RWPE2 (cell line): ENCODE measurements at places on chromosomes 13 and 19.

GRCh38 chr19:18287836-18288772 lies 6.7 kb upstream of the JUND start:
- DNase-seq = no peak
- no peaks in the 10 kb centered on the region for H3K27me3 ChIP-seq
- H3K4me3 ChIP-seq = no peak overlapping the region
- H3K36me3 ChIP-seq = no peaks in the 10 kb centered on the region
- peaks cover 3% of the 10 kb centered on the region for H3K4me1 ChIP-seq
- H3K27ac ChIP-seq = no peak overlapping the region

GRCh38 chr13:51814825-51815650 lies 11.1 kb upstream of the DHRS12 start:
- no peak overlapping the region for H3K27ac ChIP-seq
- no peaks in the 10 kb centered on the region for H3K27me3 ChIP-seq
- H3K4me1 ChIP-seq = peaks cover 8% of the 10 kb centered on the region
- H3K36me3 ChIP-seq = no peaks in the 10 kb centered on the region

DNA sequence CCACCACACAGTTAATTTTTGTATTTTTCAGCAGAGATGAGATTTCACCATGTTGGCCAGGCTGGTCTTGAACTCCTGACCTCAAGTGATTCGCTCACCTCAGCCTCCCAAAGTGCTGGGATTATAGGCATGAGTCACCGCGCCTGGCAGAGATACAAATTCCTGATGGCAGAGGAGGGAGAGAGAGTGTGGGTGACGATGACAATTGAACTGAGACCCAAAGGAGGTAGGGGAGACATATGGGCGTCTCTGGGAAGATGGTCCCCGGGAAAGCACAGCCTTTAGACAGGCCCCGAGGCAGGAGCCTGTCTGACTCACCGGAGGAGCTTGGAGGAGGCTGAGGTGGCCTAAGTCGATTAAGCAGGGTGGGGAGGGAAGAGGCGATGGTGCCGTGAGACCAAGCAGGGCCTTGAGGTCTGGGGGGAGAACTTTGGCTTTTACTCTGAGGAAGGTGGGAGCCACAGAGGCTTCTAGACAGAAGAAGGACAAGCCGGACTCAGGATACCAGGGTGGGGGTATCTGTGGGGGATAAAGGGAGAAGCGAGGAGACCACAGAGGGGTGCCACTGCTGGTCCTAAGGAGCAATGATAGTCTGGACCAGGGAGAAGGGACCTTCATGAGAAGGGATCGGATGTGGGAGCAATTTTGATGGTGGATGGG lies 38.2 kb downstream of the ARRDC2 start:
- no peak overlapping the region for H3K4me3 ChIP-seq
- peaks cover 8% of the 10 kb centered on the region for H3K4me1 ChIP-seq
- H3K36me3 ChIP-seq = no peaks in the 10 kb centered on the region
- no peak for DNase-seq

GRCh38 chr13:20566468-20566897 lies 474 bp upstream of the IFT88 start:
- peak overlapping the region; percentile 77 for H3K27ac ChIP-seq
- no peaks in the 10 kb centered on the region for H3K36me3 ChIP-seq

DNA sequence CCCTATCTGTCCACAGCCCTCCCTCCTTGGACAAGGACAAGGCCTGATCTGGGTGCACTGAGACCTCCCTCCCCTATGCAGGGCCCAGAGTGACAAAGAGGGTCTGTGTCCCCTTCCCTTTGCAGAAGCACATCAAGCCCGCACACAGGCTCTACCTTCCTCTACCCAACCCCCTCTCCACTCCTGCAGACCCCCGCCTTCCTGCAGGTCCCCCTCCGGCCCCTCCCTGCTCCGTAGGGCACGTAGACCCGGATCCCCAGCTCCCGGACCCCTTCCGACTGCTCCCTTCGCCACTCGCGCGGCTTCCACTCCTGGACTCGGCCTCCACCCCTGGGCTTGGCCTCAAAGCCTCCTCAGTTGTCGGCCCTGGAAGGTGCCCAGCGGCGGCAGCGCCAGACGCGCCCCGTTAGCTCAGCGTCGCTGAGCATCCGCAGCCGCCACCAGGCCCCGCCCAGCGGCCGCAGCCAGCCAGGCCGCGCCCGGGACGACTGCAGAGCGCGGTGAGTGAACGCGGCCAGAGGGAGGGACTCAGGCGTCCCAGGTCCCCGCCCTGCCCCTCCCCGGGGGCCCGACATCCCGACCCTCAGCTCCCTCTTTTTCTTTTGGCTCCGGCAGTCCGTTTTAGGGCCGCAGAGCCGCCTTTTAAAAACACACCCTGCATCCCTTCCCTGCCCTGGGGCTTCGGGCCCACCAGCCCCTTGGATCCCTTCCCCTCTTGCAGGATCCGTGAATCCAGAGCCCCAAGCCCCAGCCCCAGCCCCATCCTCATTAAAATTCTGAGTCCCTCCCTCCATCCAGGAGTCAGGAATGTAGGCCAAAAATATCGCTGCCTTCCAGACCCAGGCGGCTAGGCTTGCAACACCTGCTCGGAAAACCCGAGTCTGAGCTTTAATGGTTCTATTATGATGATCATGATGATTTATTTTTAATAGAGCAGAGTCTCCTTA lies 1.5 kb upstream of the MYADM start:
- peak overlapping the region; percentile 69 for H3K4me3 ChIP-seq
- H3K36me3 ChIP-seq = peaks cover 8% of the 10 kb centered on the region
- peak overlapping the region; percentile 86 for H3K27ac ChIP-seq
- no peak for DNase-seq
- peaks cover 10% of the 10 kb centered on the region for H3K4me1 ChIP-seq

DNA sequence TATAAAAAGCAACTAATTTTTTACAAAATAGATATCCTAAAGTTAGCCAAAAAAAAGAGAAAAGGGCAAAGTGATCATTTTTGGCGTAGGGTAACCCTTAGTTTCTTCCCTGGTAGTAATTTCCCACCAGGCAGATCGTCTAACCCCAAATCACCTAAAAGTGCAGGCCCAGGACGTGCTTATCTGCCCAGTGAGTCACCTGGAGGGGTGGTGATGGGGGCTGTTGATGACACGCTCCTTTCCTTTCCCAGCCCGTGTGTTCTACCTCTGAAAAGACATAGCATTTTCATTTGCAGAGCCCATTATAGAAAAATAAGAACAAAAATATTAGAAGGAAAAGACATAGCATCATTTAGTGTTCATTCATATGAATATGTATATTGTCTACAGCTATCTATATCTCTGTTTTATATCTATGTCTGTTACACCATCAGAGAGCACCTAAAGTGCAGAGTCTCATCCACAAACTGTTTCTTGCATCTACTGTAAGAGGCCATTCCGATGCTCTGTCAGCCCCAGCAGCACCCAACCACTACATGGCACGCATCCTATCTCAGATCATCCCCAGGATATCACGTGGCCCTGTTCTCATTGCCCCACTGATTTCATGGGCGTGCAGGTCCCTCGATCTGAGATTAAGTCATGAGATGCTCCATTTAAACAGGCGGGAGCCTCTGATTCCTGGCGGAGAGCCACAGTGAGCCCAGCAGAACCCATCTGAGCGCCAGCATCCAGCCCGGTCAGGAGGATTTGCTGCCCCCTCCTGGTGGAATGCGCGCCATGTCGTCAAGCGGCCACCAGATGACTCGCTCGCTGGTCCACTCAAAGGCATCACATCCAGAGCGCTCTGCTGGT lies 8.5 kb upstream of the LILRB3 start:
- H3K27me3 ChIP-seq = no peaks in the 10 kb centered on the region
- H3K4me1 ChIP-seq = no peaks in the 10 kb centered on the region
- H3K36me3 ChIP-seq = no peaks in the 10 kb centered on the region
- no peak overlapping the region for H3K4me3 ChIP-seq
- DNase-seq = no peak

GRCh38 chr19:29804493-29804892 lies 7.3 kb upstream of the CCNE1 start:
- no peaks in the 10 kb centered on the region for H3K4me1 ChIP-seq
- no peak for DNase-seq

DNA sequence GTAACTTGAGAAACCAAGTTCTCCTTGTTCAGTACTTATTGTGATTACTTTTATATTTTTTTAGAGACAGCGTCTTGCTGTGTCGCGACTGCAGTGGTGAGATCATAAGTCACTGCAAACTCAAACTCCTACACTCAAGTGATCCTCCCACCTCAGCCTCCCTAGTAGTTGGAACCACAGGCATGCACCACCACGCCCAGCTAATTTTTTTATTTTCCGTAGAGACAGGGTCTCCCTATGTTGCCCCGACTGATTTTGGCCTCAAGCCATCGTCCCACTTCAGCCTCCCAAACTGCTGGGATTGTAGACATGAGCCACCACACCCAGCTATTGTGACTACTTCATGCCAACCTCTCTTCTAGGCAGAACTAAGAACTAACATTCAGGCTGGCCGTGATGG lies 8.3 kb downstream of the C19orf53 start:
- DNase-seq = no peak
- H3K36me3 ChIP-seq = peaks cover 18% of the 10 kb centered on the region
- no peaks in the 10 kb centered on the region for H3K27me3 ChIP-seq

- H3K4me1 ChIP-seq = no peaks in the 10 kb centered on the region
- H3K27me3 ChIP-seq = no peaks in the 10 kb centered on the region
- peaks cover 38% of the 10 kb centered on the region for H3K36me3 ChIP-seq
- no peak for DNase-seq
- H3K27ac ChIP-seq = no peak overlapping the region
These were observed 5.4 kb downstream of the MAP1S start for GRCh38 chr19:17724655-17725054.

DNA sequence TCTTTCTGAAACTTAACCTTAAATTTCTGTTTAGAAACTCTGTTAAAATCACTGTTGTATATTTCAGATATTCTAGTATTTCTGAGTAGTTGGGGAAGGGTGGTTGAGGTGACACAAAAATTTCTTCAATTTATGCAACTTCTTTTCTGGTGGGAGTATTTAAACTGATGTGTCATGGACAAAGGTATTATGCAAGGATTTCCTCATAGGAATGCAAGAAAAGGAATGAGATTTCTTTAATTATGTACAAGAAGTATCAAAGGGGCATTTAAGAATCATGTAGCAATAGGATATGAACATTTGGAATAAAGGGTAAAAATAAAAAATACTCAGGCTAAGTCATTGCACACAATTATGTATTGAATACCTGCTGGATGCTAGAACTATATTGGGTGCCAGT lies 575.8 kb upstream of the KLF12 start:
- no peak overlapping the region for H3K4me3 ChIP-seq
- H3K36me3 ChIP-seq = no peaks in the 10 kb centered on the region
- no peak overlapping the region for H3K27ac ChIP-seq
- no peaks in the 10 kb centered on the region for H3K27me3 ChIP-seq

GRCh38 chr13:110197026-110197425 lies 109.9 kb downstream of the COL4A1 start:
- no peak for DNase-seq
- no peak overlapping the region for H3K4me3 ChIP-seq
- peaks cover 75% of the 10 kb centered on the region for H3K36me3 ChIP-seq
- no peak overlapping the region for H3K27ac ChIP-seq

- H3K4me1 ChIP-seq = no peaks in the 10 kb centered on the region
- H3K27ac ChIP-seq = no peak overlapping the region
- H3K27me3 ChIP-seq = no peaks in the 10 kb centered on the region
- H3K36me3 ChIP-seq = no peaks in the 10 kb centered on the region
- no peak overlapping the region for H3K4me3 ChIP-seq
These were observed 476.4 kb downstream of the UQCRFS1 start for GRCh38 chr19:28736528-28736927.

DNA sequence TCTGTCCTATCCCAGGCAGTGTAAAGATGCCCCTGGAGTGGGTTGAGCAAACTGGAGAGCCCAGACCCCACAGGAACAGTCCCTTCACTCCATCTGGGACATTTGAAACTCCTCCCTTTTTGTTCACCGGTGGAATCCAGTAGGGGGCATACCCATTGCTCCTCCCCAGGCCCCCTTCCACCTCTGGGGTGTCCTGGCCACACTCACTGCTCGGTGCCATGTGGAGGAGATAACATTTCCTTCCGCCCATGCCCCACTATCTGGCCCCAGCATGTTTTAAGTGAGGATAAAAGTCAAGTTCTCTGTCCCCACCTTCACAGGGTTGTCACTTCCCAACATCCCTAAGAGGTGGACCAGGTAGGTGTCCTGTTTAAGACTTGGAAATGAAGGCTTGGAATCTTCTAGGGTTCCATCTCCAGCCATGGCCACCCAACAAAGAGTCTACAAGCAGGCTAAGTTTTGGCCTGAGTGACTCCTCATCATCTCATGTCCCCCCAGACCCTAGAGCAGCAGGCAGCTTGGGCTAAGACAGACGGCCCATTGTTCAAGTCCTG lies 9.3 kb downstream of the ZNF526 start:
- no peaks in the 10 kb centered on the region for H3K27me3 ChIP-seq
- H3K27ac ChIP-seq = no peak overlapping the region
- H3K4me1 ChIP-seq = no peaks in the 10 kb centered on the region

DNA sequence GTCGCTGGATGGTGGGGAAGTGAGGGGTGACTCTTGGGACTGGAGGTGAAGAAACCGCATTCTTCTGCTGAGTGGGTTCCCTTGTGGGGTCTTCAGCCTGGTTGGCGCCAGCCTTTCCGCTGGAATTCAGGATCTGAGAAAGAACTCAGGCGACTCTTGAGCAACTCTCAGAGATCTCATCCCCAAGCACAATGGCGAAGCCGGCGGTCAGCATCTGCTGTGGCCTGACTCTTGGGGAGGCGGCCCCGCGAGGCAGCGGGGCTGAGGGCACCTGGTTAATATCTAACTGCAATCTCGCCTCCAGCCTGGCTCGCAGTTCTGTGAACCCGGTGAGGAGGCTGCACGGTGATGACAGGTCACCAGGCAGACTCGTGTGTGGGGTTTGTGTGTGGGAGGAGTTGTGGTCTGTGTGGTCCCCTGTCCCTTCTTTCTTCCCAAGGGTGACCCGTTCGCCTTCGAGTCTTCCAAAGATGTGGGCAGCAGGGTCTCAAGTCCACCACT lies 883 bp downstream of the ZNF441 start:
- peak overlapping the region; percentile 76 for H3K4me3 ChIP-seq
- H3K27ac ChIP-seq = peak overlapping the region; percentile 47
- H3K36me3 ChIP-seq = peaks cover 3% of the 10 kb centered on the region; the same call in 1 of the 2 replicates

DNA sequence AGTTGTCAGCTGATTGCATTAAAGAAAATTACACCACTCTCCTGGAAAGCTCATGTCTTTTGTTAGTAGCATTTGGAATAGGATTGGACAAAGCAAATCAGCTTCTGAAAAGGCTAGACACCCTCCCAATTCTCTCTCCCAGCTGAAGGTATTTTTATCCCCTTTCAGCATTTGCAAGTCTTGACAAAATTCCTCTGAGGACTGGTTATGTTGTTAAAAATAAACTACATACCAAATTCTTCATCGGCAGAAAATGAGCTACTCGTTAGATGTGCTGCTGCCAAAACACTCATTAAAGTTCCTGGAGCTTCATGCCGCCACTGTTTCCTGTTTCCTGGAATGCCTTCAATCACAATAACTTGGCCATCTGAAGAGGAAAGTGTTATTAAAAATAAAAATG lies 37.1 kb downstream of the UTP14C start:
- DNase-seq = no peak
- no peak overlapping the region for H3K27ac ChIP-seq
- H3K36me3 ChIP-seq = no peaks in the 10 kb centered on the region
- H3K27me3 ChIP-seq = no peaks in the 10 kb centered on the region
